ENCODE measurements at places on chromosomes 12 and 14. TPM values are rescaled to one million over a fixed set of nuclear protein-coding genes. Genes with fewer than 3 reads are reported as not detected.

- DNase-seq: no peak
These were observed 280.3 kb downstream of the BCAT1 start for GRCh38 chr12:24668563-24668962.

DNA sequence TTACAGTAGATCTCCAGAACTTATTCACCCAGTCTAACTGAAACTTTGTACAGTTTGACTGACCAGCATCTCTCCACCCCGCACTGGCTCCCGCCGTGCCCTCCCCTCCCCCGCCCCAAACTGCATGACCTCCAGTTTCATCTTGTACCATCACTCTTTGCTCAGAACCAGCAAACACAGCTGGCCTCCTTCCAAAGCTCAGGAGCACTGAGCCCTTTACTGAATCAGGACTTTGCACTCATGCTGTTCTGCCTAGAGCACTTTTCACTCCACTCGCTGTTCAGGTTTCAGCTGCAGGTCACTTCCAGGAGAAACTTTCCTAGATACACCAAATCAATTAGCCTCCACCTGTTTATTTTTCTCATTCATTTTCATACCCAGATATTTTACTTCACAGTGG, 455.3 kb upstream of the PDE3A start:
- no peak for DNase-seq

GRCh38 chr12:45402288-45402687, 186.4 kb downstream of the ANO6 start:
- no peak for DNase-seq

- DNase-seq: no peak
These were observed 24.2 kb downstream of the SH2B3 start for GRCh38 chr12:111429828-111430432.

DNA sequence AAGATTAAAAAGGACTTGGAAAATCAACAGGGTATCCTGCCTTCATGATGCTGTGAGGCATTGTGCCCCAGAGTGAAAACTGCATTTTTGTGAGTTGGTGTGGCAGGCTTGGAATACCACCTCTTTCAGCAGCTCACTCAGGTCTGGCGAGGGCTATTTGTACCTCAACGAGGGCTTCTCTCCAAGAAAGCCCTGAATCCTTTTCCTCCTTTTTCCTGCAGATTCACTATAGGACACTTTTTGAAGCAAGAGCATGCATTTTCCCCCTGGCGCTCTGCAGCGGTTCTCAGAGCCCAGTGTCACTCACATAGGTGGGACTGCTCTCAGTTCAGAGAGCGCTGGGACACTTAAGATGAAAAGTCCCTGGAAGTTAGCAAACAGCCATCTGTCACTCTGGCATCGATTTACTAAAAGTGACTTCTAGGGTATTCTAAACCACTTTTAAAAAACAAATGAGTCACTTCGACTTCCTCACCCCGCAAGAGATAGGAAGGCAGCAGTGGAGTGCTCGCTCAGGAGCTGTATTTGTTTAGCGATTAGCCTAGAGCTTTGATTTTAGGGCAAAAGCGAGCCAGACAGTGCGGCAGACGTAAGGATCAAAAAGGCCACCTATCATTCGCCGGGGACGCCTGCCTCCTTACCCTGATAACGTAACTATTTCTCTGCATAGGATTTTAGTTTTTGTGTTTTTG, 782 bp upstream of the LGR5 start:
- no peak for DNase-seq

DNA sequence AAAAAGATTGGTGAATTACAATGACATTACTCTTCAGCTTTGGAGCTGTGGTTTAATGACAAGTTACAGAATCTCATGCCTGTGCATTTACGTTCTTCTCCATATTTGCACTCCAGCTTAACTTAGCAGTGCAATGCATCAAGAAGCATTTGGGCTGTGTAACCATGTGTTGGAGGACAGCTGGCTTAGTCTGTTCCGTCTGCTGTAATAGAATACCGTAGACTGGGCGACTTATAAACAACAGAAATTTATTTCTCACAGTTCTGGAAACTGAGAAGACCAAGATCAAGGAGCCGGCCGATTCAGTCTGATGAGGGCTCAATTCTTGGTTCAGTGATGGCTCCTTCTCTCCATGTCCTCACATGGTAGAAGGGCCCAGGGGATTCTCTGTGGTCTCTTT, 943.5 kb downstream of the BCL11B start:
- DNase-seq: no peak

- DNase-seq: no peak
These were observed 104.6 kb downstream of the EFCAB11 start for GRCh38 chr14:89849931-89850330.

- no peak for DNase-seq
These were observed 24.5 kb upstream of the KIF21A start for GRCh38 chr12:39467432-39467870.

DNA sequence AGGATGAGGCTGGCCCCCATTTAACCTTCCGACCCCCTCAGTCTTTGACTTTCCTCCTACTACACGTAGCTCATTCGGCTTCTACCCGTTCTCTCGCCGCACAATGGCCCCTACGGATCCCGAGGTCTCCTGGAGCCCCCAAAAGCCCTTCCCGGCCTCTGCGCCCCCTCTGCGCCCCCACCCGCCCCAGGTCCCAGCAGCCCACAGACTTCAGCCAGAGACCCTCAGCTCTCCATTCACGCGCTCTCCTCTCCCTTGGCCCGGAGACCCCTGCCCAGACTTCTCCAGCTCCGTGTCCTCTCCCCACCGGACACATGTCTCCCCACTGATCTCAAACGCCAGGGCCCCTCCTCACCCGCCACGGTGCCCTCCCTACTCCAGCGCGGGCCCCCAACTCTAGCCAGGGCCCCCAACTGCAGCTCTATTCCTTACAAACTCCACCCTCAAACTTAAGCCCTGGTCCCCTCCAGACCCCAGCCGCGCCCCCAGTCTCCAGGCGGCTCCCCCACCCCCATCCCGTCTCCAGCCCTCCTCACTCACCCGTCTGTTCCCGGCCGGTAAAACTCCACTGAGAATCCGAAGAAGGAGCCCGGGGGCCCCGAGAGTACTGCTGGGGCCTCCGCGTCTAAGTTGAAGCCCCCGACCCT, 502 bp downstream of the ITGA5 start:
- no peak for DNase-seq

Gene KRT72
- polyA plus RNA-seq: not detected

Gene ACOT2
- 0.15 TPM for polyA plus RNA-seq

Gene AQP2
- polyA plus RNA-seq: not detected

Gene REP15
- not detected for polyA plus RNA-seq

All from K562 (cell line).